ENCODE measurements at places on chromosomes 1 and 21. TPM values are rescaled to one million over a fixed set of nuclear protein-coding genes. Genes with fewer than 3 reads are reported as not detected.

- no peak for DNase-seq
Measured at GRCh38 chr1:10979483-10979920, 33.0 kb upstream of the TARDBP start.

GRCh38 chr1:110321045-110321444 is 18.1 kb upstream of the RBM15 start:
- no peak for DNase-seq

DNA sequence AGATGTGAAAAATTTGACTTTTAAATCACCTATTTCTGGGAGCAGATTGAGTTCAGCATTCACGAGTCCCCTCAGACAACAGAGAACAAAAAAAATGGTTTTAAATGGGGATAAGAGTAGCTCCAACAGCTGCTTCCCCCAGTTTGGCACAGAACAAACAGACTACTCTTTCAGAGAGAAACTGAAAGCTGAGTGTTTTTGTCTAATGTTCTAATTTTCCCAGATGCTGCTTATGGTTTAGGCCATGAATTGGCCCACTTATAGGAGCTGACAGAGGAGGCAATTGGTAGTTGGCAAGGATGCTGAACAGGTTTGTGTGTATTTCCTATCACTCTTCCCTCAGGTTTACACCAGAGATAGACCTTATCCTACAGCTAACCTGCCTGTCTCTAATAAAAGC is 1637.4 kb upstream of the PRMT6 start:
- DNase-seq, result no peak

Gene OR6K3
- total RNA-seq, result not detected

Data from Panc1 (cell line).